ENCODE measurements at places on chromosomes 16 and 17.

DNA sequence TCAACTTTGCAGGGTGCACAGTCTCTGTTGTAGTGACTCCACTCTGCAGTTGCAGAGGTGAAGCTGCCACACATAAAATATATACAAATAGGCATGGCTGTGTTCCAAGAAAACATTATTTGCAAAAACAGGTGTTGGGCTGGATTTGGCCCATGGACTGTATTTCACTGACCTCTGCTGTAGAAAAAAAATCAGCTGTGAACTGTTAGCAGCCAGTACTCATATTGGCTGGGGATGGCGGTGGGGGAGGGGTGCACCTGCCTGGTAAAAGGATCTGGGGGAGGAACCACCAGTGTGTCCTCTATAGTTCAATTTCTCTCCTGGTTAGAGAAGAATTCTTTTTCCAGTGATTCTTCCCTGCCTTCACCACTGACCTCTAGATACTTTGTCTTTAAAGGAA, 50.0 kb downstream of the SHISA9 start:
- DNase-seq, result no peak

GRCh38 chr16:11447272-11447671, 102.0 kb downstream of the RMI2 start:
- no peak for DNase-seq

DNA sequence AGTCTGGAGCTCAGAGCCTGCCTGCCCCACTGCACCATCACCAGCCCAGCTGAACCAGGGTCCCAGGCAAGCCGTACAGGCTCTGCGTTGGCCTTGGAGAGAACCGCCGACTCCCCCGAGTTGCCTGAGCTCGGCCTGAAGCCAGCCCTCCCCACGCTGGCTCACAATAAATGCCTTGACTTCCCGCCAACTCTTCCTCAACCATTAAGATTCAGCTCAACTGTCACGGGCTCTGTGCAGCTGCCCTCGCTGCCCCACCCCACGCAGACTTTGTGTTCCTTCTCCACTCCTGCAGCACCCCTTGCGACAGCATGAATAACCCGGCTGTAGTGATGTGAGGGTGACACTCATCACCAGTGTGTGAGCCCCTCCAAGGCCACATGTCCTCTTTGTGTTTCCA, 4.8 kb upstream of the QPRT start:
- no peak for DNase-seq

DNA sequence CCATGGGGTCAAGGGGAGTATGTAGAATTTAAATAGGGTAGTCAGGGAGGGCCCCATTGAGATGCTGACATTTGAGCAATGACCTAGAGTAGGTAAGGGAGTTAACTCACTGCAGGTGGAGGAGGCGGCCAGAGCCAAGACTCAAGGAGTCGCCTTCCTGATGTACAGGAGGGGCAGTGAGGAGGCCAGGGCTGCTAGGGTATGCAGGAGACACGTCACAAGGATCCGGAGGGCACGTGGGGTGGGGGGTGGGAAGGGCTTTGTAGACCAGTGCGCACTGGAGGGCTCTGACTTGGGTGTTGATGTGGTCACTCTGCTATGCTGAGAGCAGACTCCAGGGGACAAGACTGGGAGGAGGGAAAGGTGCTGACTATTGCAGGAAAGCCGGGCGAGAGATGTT, 37.5 kb downstream of the SPECC1 start:
- no peak for DNase-seq

DNA sequence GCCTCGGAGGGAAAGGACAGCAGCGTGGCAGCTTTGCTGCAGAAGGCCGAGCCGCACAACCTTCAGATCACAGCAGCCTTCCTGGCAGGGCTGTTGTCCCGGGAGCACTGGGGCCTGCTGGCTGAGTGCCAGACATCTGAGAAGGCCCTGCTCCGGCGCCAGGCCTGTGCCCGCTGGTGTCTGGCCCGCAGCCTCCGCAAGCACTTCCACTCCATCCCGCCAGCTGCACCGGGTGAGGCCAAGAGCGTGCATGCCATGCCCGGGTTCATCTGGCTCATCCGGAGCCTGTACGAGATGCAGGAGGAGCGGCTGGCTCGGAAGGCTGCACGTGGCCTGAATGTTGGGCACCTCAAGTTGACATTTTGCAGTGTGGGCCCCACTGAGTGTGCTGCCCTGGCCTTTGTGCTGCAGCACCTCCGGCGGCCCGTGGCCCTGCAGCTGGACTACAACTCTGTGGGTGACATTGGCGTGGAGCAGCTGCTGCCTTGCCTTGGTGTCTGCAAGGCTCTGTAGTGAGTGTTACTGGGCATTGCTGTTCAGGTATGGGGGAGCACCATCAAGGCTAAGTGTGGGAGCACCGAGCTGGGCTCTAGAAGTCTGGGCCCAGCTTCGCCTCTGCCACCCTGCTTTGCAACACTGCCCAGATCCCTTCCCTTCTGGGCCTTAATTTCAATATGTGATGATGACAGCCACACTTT, 18.6 kb downstream of the NOD2 start:
- DNase-seq, result no peak

DNA sequence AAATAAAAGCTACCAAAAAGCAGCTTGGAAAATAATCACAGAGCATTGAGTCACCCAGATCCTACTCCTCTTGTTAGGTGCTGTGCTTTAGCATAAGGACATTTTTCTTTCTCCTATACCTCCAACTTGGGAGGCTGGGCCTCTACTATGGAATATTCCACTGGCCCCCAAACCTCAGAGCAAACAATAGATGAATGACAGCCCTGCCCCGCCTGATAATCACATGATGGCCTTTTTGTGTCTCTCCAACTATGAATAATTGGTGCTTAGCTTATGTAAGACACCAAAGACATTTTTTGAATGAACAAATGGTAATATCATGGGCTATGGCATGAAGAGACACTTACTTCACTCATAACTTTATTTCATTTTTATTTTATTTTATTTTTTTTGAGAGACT, 250.2 kb downstream of the GRIN2A start:
- DNase-seq, result no peak

DNA sequence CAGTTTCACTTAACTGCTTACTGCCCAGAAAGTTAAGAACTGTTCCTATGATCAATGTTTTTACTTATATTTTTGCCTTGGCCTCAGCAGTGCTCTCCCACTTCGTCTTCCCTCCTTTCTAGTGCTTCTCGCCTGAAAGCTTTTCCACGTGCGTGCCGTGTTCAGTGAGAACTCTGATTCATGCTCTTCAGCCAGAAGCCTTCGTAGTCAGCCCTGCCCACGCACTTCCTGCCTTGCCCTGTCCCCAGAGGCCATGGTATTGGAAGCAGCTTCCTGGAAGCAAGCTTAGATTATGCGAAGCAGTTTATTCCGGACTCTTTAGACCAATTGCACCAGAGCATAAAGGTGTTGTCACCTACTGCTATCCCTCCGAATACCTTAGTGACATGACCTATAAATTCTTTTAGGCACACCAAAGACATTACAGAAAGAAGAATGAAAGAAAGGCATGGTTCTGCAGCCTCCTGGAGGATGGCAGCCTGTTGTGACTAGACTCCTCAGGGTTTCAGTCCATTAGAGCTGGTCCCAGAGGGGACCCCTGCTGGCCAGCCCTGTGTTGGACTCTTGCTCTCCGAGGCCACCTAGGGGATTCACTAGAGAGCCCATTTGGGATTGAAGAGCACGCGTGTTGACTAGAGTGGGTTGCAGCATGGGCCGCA, 105.2 kb downstream of the RPTOR start:
- DNase-seq, result no peak

DNA sequence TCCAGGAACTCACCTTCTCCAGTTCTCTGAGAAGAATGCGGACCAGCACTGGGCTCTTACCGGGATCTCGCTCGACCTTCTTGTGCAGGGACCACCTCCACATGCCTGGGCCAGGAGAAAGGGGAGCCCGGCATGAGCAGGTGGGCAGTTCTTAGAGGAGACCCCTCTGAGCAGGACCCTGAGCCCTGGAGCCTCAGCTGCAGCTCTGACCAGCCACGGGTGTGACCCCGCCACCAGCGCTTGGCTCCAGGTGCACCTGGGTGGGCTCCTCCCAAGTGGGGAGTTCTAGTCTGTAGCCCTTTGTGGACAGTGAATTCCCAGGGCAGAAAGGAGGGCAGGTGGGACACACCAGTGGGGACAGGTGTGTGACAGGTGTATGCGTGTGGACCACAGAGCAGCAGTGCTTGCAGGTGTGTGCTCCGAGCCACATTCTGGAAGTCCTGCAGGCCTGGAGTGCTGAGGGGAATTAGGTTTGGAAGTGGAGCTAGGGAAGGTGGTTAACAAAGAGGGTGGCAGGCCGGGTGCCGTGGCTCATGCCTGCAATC, 28.9 kb downstream of the PIK3R6 start:
- no peak for DNase-seq
